ENCODE measurements at places on chromosomes 5 and 9.

DNA sequence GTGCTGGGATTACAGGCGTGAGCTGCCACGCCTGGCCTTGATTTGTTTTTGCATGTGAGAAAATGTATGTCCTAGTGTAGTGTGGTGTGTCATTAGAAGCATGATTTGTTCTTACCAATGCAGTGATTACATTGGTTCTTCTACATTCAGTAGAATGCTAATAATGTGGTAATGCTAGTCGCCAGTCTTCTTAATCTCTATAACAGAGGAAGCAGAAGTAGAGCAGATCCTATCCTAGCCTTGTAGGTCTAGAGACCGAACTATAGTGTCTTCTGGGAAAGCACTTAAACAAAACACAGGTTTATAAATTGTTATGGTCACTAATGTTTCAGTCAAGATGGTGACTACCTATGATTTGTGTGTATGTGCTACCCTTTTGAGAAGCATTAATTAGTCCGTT lies 197.5 kb upstream of the DMRT1 start:
- no peak for DNase-seq

DNA sequence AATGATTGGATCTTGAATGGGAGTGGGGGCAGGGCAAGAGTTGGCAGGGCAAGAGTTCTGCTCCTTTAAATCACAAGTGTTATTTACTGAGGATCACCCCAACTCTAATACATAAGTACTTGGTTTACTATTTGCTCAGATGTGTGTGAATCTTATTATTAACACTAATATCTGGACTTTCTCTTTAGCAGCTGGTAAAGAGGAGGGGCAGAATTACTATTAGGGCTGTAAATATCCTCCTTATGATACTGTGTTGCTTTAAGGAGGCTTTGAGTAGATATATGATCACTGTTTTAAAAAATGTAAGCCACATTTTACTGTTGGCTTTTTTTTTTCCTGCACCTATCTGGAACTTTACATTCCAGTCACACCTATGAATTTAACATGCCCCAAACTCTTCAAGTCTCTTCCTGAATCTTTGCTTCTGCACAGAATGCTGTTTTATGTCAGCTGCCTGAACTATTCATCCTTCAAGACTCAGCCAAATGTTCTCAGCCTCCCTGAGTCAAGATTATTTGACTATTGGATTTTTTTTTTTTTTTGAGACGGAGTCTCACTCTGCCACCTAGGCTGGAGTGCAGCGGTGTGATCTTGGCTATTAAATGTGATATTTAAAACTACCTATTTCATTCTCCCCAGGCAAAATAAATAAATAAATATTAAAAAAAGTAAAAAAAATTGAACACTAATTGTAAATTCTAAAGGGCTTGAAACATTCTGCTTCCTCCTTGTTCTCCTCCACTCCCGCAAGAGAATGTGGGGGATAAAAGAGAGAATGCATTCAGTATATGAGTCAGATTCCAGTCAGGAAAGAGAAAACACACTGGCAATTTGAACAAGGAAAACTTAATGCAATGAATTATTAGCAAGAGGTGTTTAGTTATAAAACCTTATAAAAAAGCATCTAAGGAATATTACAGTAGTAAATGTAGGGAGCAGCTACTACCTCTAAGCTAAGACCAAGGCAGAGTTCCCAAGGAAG lies 99.3 kb downstream of the FOCAD start:
- no peak for DNase-seq

- no peak for DNase-seq
Measured at GRCh38 chr5:81719743-81720345, 31.1 kb downstream of the SSBP2 start.

DNA sequence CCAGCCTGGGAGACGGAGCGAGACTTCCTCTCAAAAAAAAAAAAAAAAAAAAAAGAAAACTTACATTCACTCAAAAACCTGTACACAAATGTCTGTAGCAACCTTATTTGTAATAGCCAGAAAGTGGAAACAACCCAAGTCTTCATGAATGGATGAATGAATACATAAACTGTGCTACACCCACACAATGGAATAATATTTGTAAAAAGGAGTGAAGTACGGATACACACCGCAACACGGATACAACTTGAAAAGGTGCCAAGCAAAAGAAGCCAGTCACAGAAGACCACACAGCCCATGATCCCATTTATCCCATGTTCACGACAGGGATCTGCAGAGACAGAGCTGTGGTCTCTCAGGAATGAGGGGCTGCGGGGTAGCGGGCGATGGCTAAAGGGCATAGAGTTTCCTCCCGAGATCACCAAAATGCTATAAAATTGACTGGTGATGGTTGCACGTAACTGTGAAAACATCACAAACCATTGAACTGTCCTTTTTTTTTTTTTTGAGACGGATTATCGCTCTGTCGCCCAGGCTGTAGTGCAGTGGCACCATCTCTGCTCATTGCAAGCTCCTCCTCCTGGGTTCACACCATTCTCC lies 76.2 kb upstream of the COL5A1 start:
- DNase-seq = no peak

GRCh38 chr9:36036253-36036779 lies 397 bp upstream of the RECK start:
- no peak for DNase-seq

GRCh38 chr5:84213861-84214260 lies 170.8 kb downstream of the EDIL3 start:
- DNase-seq = no peak

GRCh38 chr5:39451276-39451941 lies 26.6 kb upstream of the DAB2 start:
- DNase-seq = no peak

GRCh38 chr5:150203832-150204589 lies 14.1 kb downstream of the SLC6A7 start:
- DNase-seq = no peak

GRCh38 chr5:123085638-123086286 lies 3.3 kb upstream of the PRDM6 start:
- DNase-seq = no peak

- DNase-seq = peak; percentile 60
Measured at GRCh38 chr9:77475641-77476473, 172.3 kb downstream of the GNA14 start.

DNA sequence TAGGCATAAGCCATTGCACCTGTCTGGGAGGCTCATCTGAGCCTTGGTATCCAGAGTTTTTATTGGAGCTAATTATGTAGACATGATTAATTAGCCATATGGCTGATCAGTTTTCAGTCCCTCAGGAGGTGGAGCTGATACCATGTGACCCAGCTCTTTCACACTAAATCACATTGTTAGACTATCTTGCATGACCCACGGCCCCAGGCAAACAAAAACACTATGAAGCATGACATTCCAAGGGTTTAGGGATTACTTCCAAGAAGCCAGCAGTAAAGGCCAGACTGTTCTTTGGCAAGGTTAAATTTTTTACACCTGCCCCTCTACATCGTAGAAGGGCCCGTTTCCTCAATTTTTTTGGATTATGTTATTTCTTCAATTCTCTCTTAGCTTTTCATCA lies 5.0 kb upstream of the C5orf24 start:
- peak; percentile 26 for DNase-seq

GRCh38 chr9:118836891-118837290 lies 532.3 kb downstream of the BRINP1 start:
- DNase-seq = no peak

DNA sequence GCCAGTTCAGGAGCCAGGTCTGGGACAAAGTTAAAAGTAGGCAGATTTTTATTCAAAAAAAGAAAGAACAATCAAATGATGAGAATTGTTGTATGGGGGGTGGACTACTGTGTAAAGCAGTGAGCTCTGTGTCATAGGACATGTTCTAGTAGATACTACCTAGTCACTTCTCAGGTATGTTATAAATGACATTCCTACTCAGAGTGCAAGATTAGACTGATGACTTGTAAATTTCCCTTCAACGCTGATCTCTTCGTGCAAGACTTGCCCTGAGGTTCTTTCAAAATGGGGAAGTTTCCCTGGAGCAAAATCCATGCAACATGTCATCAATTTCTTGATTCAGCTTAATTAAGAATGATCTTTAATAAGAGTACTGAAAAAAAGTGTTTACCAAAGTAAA lies 175.1 kb downstream of the RORB start:
- DNase-seq = no peak

- peak; percentile 37 for DNase-seq
Measured at GRCh38 chr5:21817668-21818369, 1035.3 kb downstream of the CDH12 start.

DNA sequence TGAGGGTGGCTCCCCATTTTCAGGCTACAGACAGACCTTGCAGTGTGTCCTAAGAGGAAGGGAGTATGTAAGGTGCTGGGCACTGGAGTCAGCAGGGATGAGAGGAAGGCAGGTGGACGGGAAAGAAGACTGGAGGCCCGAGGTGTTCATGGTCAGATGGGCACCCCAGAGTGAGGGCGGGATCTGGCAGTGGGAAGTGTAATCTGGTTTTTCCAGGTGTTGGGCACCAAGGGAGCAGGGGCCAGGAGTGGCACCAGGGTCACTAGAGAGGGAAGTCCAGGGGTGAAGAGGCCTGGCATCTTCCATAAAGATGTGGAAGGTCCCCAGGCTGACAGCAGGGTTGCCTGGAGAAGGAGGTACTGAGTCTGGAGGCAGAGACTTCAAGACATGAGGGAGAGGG lies 29.7 kb downstream of the PITX1 start:
- DNase-seq = no peak

GRCh38 chr9:77128125-77128789 lies 49.1 kb upstream of the VPS13A start:
- no peak for DNase-seq

DNA sequence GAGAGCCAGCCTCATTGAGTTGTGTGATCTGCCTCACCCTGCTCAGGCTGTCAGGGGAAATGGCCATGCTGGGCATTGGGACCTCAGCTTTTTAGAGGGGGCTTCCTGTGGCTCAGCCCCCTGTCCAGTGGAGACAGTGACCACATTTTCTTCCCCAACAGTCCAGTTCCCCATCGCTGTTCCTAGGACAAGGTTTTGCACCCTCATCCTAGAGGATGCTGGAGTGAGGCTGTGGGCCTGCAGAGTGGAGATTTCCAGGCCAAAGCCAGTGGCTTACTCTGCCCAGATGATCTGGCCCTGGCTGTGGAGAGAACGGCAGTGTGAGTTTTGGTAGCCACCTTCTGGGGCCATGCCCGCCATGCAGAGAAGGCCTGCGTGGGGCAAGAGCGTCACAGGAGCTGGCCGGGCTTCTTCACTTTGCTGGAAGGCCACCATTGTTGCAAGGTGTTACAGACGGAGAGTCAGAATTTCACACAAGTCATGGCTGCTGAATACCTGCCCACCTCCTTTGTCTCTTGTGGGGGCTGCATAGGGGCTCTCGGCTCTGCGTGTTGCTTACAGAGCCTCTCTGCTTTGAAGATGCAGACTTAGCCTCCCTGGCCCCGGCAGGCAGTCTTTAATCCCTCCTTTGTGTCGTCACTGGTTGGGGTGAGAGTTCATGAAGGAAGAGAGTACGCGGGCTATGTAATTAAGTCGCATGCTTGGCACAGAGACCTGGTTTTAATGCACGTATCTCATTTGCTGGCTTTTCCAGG lies 35.2 kb upstream of the PITX1 start:
- no peak for DNase-seq

DNA sequence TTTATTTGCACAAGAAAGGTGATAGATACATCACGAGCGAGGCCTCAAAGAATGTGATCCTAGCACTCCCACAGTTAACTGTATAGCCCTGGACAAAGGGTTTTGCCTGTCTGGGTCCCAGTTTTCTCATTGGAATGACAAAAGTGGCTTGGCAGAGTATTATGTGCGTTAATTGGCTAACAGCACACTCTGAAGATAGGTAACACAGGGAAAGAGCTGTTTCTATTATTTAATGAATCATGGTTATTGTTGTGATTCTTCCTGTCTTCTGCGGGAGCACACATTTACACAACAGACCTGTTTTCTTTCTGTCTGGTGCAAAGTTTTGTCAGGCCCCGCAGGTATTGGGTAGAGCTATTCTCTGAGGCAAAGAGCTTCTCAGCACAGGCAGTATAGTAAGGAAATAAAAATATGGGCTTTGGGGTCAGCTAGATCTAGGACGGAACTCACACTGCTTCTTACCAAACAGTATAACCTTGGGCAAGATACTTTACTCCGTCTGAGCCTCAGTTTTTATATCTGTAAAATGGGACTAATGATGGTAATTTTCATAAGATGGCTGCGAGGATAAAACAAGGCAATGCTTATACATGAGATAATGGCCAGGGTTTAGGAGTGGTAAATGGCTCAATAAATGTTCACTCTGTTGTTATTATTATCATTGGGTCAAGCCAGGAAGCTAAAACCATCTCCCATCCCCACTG lies 78.9 kb downstream of the PLAC8L1 start:
- no peak for DNase-seq

DNA sequence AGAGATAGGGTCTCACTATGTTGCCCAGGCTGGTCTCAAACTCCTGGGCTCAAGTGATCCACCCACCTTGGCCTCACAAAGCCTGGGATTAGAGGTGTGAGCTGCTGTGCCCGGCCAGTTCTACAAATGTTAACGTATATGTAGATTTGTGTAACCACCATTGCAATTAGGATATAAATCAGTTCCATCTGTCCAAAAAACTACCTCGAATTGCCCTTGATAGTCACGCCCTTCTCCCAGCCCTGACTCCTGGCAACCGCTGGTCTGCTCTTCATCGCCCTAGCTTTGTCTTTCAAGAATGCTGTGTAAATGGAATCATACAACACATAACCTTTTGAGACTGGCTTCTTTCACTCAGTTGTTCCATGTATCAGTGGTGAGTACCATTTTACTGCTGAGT lies 46.1 kb upstream of the PPARGC1B start:
- no peak for DNase-seq

GRCh38 chr9:116030517-116030916 lies 123.1 kb upstream of the PAPPA start:
- no peak for DNase-seq

GRCh38 chr9:92729735-92730155 lies 34.9 kb downstream of the BICD2 start:
- DNase-seq = no peak

DNA sequence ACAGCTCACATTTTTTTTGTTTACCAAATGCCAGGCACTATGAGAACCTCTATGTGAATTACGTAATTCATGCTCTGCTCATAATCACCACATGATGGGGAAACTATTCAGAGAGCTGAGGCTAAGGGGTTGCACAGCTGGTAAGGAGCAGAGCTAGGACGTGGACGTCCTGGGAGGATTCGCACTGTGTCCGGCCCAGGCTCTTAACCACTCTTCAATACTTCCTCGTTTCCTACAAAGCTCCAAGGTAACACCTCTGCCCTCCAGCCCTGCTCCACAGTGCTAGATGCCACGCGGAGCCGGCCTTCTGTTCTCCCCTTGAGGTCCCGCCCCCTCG lies 8.7 kb downstream of the PHF19 start:
- DNase-seq = no peak

DNA sequence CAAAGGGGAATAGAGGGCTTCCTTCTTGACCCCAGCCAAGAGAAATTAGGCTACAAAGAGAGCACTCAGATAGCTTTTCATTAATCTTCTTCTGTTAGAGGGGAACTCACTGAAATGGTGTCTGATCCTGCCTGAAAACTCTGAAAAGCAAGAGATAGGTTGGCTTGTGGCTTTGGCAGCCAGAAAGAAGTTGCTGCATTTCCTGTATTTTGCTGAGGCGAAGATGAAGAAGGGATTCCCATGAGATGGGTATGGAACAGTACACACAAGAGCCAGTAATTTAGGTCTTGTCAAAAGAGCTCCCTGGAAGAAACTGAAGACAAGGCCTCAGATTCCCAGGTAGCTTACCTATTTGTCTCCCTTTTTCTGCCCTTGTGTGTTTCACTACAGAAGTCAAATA lies 120.9 kb upstream of the TARS1 start:
- DNase-seq = no peak

- no peak for DNase-seq
Measured at GRCh38 chr9:93585695-93586094, 9.3 kb downstream of the PHF2 start.

Measured in ELR (cell line).